ENCODE measurements at places on chromosomes 6 and 20.

GRCh38 chr6:56419191-56419590 lies 171.8 kb upstream of the COL21A1 start:
- no peak for DNase-seq

DNA sequence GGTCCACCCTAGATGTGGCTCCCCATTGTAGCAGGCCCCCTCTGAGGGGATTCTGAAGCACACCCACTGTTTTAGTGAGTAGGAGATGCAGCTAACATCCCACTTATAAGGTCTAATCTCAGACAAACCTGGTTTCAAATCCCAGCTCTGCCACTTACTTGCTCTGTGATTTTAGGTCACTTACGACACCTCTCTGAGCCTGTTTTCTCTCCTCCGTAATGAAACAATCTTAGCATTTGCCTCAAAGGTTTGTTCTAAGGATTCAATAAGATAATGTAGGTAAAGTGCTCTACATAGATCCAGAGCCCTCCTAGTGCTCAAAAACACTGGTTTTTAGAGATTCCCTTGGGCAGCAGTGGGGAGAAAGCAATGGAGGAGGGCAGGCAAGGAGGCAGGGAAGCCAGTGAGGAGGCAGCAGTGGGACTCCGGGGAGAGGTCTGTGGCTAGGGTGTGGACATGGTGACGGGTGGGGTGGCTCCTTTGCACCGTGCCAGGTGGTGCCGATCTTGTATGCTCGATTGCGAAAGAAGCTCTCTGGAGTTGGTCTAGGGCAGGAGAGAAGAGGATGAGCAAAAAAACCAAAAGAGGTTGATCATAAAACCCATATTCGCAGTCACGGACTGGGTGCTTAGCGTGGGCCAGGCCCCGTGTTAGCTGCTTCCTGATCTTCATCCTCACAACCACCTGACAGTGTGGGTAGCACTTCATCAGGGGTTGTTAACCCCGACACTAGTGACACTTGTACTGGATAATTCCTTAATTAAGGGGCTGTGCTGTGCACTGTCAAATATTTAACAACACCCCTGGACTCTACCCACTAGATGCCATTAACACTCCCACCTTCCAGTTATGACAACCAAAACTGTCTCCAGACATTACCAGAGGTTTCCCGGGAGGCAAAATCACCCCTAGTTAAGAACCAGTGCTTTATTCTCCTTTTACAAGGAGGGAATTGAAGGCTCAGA lies 16.8 kb upstream of the PTGIS start:
- DNase-seq: no peak

DNA sequence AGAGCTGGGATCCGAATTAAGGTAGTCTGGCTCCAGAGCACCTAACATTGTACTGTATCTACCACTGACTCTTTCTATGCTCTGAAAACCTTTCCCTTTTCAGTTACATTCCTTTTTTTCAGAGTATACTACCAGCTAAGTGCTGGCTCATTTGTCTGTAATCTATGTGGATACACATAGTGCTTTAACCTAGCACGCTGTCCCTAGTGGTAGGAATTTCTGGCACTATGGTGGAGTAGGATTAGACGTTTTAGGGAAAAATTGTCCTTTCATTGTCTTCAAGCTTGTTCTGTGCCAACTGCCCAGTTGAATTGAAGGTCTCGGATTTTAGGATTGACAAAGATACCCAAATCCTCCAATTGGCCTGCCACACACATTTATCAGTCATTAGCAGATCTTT lies 259.1 kb upstream of the FERMT1 start:
- DNase-seq: no peak

DNA sequence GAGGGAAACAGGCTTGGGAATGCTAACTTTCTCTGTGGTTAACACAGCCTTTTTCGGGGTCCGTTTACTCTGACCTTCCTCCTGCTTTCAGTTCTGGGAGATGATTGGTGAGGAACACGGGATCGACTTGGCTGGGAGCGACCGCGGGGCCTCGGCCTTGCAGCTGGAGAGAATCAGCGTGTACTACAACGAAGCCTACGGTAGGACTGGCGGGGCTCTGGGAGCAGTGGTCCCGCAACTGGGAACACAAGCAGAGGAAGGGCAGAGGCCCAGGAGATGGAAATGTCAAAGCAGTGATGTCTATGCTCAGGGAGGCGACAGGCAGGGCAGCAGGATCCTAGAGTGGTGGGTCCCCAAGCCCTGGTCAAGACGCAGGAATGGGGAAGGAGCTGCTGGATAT lies 3.5 kb downstream of the TUBB1 start:
- DNase-seq: no peak

- DNase-seq: no peak
These were observed 37.9 kb upstream of the NEDD9 start for GRCh38 chr6:11270030-11271027.

DNA sequence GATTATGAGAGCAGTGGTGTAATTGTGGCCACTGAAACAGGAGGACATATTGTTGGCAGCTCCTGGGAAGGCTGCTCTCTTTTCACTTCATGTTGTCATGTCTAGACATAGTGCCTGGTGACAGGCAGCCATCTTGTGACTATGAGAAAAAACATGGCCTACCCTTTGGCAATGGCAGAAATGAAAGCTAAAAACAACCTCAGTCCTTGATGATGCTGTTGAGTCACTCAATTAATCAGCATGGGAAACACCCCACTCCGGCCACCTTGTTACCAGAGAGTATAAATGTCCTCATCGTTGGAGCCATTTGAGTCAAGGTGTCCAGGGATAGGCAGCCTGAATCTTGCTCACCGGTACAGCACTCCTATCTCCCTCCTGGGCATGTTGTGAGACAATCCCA lies 31.2 kb upstream of the HMGA1 start:
- DNase-seq: no peak

DNA sequence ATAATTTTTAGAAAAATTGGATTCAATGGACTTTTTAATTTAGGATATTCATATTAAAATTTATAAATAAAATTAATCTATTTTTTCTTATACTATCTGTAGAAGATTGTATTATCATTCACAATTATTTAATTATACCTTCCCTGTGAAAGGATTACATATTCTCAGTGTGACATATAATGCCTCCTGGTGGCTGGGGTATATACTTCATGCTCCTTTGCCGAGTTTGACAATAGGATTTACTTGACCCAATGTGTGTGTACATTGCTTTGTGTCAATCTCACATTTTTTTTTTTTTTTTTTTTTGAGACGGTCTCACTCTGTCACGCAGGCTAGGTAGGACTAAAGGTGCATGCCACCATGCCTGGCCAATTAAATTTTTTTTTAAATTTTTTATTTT lies 230.0 kb upstream of the CHD6 start:
- DNase-seq: no peak

DNA sequence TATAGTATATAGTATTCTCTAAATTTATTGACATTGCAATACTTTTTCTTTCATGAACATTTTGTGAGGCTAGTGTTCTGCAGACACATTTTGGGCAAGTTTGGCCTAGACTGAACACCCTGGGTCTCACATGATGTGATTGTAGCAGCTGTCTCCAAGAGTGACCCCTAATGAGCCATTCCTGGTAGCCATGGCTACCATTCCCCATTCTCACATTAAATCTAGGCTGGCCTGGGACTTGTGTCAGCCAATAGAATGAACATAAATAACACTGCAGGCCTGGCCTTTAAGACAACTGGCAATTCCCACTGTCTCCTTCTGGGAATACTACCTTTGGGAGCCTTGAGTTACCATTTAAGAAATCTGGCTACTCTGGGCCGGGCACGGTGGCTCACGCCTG lies 38.0 kb upstream of the TASP1 start:
- no peak for DNase-seq

GRCh38 chr6:12233693-12234571 lies 56.2 kb upstream of the EDN1 start:
- peak; percentile 49 for DNase-seq

DNA sequence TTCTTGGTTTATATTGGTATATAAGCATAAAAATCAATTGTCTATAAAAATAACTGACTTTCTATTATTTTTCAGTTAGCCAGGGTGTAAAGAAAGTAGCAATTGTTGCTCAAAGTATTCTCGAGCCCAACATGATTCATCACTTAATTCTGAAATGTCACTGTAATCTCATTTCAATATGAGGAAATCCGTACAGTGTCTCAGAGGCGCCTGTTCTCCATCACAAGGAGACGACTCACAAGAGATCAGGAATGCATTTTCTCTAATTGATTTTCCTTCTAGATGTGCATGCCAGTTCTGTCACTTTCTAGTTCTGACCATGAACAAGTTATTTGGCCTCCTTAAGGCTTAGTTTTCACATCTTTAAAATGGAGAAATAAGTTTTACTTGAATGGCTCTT lies 753.1 kb downstream of the MAFB start:
- no peak for DNase-seq

GRCh38 chr6:138287144-138287955 lies 69.1 kb upstream of the PBOV1 start:
- DNase-seq: no peak

DNA sequence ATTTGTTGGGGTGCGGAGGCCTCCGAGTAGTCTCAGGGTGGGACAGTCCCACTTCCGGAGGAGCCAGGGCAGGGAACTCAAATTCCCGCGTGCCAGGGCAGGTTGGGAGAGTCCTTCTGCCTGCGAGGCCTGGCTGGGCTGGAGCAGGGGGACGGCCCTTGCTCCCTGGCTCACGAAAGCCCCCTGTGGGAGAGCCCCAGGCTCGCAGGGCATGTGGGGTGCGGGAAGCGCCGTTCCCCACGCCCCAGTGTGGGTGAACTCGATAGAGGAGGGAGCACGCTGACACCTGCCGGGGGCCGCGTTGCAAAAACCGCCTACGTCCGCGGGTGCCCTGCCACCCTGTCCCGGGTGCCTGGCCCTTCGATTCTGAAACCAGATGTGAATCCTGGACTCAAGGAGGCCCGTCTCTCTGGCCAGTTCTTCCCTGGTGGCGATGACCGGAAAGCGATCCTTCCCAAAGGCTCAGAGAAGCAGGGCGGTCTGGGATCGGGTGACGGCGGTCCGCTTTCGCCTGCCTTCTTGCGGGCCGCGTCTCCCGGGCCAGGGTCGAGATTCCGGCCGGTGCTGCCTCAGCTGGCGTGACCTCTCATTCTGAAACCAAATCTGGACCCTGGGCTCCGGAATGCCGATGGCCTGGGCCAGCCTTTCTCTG lies 1846.5 kb upstream of the DEFB115 start:
- no peak for DNase-seq

- no peak for DNase-seq
These were observed 1608.2 kb downstream of the GRIK2 start for GRCh38 chr6:103001724-103002123.

- no peak for DNase-seq
These were observed 19.8 kb downstream of the TRERF1 start for GRCh38 chr6:42431877-42432276.

GRCh38 chr6:140677781-140678528 lies 1303.5 kb upstream of the CITED2 start:
- DNase-seq: no peak

- no peak for DNase-seq
These were observed 56.2 kb upstream of the NHSL1 start for GRCh38 chr6:138555421-138555988.

DNA sequence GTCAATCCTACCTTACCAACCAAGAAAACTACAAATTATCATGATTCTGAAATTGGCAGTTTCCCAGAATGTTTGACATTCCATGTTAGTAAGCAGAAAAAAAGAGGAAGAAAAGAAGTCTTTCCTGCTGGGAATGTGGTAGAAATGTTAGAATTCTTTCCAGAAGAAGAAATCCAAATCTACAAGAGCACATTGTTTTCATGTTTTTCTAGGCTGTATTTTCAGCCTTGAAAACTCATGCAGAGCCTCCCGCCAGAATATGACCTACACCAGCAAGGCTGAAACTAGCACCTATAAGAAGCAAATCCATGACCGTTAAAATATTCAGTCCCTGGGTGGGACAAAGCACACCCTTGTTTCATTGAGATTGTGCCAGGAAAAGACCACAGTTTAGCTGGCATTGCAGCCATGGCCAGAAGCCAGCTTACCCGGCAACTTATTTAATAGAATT lies 259.4 kb downstream of the GJA1 start:
- DNase-seq: peak; percentile 61

- peak; percentile 76 for DNase-seq
These were observed 14.6 kb downstream of the CD40 start for GRCh38 chr20:46132705-46133120.

DNA sequence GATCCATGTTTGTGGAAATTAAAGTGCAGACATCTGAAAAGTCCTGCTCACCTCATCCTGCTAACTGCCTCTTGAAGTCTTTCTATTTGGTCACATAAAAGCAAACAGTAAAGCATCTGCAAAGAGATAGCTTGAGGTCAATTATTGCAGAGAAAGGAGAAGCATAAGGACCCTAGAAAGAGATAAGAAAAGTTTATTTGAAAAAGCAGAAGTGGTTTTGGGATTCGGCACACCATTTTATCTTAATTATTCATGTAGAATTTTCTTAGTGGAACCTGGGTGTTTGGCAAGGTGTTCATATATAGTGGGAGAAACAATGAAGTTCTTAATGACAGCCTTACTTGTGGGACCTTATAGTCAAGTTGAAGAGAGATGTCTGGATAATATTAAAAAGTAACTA lies 280.8 kb downstream of the CENPW start:
- DNase-seq: no peak

- no peak for DNase-seq
These were observed 3.5 kb downstream of the FNDC11 start for GRCh38 chr20:63557481-63557891.

DNA sequence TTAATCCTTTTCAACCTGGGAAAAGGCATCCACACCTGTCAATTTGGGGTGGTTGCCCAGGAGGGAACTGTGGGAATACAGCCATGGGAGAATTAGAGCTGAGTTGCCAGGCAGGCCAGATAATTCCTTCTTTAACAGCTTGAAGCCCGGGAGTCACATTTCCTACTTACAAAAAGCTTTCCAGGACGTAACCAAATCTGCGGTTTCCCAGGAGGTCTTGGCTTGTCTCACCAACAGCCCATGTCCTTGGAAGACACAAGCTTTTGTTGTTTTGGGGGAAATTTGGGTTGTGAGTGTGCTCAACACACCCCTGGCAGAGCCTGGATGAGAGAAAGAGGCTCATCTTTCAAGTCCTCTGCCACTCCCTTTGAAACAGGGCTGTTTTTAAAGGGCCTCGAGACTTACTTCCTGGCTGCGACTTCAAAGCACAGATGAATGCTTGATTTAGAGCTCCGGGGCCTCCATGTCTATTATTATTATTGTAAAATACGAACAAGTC lies 465.9 kb upstream of the BTBD3 start:
- DNase-seq: peak; percentile 51

DNA sequence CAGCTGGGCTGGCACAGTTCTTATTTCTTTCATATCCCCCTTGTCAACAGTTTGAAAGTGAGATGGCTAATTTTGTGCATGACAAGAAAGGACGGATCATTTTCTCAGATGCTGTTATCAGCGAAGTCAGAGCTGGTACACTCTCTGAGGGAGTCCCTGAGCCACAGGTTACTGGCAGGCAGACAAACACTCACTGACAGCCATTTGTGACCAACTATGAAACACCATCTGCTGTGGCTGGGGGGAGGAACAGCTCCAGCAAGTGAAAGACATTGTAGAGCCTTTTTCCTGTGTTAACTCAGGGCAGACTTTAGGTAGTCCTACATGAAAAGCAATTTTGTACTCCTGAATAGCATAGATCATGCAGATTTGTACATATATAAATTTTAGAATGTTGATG lies 22.2 kb downstream of the OLIG3 start:
- DNase-seq: no peak

- no peak for DNase-seq
These were observed 581.4 kb upstream of the GJE1 start for GRCh38 chr6:141551318-141551717.

All from femur (tissue), 1 donor.